Stimulated activated CD4-positive, alpha-beta T cell treated with anti-CD3 and anti-CD28 coated beads, Interleukin-1b, Interleukin-23, amount 100 ng/mL, for 1 hour (primary cell): ENCODE measurements at places on chromosomes 5 and 9.

DNA sequence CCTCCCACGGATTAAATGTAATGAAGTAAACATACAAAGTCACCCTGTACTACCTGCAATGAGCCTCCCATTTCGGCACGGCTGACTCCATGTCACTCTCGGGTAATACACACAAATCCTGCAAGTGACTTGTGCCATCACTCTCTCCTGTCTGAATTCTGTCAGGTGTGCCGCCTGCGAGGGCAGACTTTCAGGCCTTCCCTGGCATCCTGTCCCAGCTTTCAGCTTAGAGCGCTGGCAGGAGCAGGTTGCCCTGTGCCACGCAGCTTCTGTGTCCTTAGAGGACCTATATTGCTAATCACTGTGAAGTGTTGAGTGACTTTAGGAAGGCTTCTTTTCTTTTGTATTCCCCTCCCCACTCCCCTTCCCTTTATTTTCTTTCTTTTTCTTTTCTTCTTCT, 25.8 kb upstream of the S1PR3 start:
- no peak for DNase-seq

DNA sequence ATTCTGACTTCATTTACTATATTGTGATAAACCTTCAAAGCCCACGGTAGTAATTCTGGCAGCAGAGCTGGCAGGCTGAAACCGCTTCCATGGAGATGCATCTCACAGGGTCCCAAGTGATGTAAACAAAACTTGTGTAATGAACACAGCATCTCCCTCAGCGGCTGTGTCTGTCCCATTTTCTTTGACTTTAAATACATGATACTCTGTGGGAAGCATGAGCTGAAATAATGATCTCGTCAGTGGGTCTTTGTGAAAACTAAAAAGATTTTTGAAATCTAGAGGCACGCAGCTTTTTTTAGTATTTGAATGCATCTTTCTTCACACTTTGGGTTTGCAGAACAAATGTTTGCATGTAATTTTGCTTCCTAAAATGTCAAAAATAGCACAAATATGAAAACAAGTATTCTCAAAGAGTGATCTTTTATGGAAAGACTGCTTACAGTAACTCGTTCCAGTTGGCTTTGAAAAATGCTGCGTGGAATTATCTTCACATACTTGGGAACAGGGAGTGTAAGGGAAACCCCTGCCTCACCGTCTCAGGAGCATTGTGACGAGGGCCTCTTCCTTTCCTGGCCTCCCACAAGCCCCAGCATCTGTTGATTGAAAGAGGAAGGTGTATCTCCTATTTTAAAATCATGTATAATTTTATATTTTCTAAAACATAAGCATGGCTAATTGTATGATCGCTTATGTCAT, 18.1 kb upstream of the LPCAT1 start:
- no peak for DNase-seq

DNA sequence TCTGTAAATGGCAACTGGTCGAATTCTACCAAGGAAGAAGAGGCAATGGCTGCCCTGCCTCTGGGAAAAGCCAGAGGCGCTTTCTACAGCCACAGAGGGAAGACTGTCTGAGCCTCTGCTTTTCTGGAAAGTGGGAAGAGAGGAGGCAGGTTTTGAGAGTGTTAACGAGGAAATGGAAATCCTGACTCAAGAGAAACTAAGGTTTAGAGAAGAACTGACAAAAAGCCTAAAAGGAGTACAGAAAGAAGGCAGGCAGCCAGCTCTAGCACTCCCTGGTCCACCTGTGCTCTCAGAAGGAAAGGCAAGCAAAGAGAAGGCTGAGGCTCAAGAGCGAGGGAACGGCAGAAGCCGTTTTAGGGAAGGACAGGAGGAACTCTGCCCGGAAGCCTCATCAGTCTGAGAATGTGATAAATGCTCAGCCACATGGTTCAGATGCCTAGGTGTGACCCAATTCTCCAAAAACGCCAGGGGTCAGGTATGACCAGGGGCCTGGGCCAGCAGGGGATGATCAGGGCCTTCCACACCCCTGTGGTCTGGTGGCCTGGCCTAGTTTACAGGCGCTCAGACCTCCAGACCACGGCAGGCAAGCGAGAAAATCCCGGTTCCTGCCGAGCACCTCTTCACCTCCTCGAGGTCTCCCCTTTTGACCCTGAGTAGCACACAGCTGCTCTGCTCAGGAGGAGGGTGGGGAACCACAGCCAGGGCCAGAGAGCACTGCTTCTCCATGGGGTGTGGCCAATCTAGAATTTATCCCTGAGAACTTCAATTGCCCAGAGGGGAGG, 79.9 kb upstream of the FBXW11 start:
- no peak for DNase-seq

DNA sequence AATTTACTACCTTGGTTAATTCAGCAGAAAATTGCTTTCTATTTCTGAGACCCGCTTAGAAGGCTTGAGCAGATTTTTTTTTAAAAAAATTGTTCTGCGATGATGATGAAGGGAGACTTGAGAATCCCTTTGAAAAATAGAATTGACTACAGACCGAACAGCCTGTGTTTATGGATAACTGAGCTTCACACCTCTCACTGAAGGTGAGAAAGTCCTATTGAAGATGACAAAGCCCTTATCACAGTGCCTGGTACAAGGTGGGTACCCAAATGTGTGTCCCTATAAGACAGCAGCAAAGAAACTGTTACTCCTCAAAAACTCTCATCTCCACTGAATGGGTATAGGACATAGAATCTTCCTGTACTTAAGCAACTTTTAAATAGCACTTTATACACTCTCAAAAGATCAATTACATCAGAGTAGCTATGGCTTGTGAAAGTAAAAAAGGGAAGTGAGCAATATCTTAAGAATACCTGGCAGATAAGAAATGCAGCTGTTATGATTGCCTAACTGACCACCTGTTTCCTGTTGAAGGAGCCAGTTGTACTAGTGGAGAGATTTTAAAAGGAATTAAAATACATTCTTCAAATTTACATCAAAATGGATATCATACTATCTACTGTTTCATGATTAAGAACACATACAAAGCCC, 419.7 kb downstream of the CHSY3 start:
- DNase-seq = no peak

DNA sequence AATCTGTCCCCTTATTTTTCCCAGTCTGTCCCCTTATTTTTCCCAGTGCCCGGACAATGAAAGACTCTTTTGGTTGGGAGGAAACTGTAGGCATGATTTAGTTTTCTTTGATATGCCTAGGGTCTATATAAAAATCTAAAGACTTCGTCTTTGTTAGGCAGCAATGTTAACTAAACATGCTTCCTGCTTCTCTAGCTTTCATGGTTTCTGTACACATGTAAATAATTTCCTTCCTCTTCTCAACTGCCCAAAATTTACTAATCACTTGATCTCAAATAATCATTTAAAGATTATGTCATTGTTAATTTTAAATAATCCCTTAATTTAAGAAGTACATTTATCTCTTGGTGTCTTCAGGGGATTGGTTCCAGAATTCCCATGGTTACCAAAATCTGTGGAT, 47.8 kb upstream of the RAPGEF6 start:
- DNase-seq = no peak

GRCh38 chr5:106862450-106863193, 808.1 kb downstream of the EFNA5 start:
- DNase-seq = no peak

GRCh38 chr9:33659921-33660320, 135.4 kb upstream of the PRSS3 start:
- DNase-seq = no peak

GRCh38 chr9:98944057-98944733, 488 bp downstream of the COL15A1 start:
- DNase-seq = no peak

- no peak for DNase-seq
Measured at GRCh38 chr5:92371889-92372235, 988.7 kb upstream of the ARRDC3 start.

DNA sequence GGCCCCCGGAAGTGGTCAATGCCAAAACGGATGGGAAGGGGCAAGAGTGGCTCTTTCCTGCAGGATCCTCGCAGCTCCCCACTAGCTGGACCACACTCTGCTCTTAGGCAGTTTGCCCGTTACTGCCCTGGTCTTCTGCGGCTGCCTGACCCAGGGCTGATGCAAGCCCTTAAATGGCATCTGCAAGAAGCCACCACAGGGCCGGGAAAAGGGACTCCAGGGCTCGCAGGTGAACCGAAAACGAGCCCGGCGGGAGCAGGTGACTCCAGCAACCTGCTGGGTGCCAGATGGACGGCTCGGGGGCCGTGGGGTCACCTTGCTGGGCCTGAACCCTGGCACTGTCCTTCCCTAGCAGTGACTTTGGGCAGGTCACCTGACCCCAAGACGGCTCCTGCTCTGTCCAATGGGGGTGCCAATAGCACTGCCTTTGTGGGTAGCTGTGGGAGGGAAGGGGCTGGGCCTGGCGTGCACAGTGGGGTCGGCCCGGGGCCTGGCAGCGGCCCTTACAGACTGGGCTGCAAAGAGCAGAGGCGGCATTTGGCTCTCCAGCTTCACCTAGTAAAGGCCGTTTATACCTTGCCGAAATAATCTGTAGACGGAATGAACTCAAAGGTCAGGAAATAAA, 1.3 kb downstream of the TMEM250 start:
- no peak for DNase-seq

GRCh38 chr5:127758766-127759283, 55.6 kb downstream of the CCDC192 start:
- no peak for DNase-seq

GRCh38 chr5:59525957-59526356, 367.6 kb downstream of the PDE4D start:
- DNase-seq = no peak

DNA sequence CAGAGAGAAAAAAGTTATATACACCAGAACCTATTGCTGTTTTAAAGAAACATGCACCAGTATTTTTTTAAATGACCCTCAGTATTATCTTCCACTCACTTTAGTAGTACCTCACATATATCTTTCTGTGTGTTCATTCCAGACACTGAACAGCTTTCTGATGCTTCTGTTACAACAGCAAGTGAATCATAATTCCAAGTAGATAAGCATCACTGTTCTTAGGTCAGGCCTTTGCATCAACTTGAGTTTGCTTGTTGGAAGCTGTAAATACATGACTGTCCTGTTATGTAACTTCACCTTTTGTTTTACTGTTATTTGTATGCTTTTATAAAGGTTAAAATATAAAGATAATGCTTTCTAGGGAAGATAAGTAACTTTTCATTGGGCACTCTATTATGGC, 184.4 kb downstream of the ISL1 start:
- DNase-seq = no peak

DNA sequence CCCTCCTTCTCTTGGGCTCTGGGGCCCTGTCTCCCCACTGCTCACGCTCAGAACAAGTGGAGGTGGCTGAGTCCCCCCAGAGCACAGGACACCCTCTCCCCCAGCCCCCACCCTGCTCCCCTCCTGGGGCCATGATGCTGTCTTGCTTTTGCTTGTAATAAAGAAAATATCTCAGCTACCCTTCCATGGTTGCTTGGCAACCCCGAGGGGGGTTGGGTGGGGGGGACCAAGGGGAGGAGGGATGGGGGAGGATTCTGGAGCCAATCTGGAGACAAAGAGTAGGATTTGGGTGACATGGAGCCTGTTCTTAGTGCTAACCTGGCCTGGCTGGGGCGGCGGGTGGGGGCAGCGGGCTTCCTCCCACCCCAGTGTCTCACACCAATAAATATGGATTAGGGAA, 16.1 kb upstream of the CERCAM start:
- DNase-seq = no peak

GRCh38 chr5:125115195-125115525, 368.7 kb upstream of the ZNF608 start:
- DNase-seq = no peak

GRCh38 chr9:98970532-98971041, 26.9 kb downstream of the COL15A1 start:
- no peak for DNase-seq

DNA sequence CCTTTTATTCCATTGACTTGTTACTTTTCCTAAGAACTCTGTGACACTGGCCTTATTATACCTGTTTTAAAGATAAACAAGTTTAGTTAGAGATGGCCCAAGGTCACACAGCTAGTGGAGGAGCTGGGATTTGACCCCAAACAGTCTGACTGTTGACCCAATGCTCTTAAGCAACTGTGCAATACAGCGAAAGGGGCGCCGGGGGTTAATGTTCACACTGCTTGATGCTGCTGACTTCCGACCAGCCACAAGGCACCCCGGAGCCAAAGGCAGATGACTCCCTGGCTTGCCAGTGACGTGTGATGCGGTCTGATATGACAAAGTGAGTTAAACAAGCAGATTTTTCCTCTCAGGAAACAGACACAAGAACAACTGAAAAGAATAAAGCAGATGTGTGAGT, 23.9 kb downstream of the PIK3R1 start:
- DNase-seq = peak; percentile 41

GRCh38 chr5:124461157-124461556, 285.3 kb downstream of the ZNF608 start:
- no peak for DNase-seq

DNA sequence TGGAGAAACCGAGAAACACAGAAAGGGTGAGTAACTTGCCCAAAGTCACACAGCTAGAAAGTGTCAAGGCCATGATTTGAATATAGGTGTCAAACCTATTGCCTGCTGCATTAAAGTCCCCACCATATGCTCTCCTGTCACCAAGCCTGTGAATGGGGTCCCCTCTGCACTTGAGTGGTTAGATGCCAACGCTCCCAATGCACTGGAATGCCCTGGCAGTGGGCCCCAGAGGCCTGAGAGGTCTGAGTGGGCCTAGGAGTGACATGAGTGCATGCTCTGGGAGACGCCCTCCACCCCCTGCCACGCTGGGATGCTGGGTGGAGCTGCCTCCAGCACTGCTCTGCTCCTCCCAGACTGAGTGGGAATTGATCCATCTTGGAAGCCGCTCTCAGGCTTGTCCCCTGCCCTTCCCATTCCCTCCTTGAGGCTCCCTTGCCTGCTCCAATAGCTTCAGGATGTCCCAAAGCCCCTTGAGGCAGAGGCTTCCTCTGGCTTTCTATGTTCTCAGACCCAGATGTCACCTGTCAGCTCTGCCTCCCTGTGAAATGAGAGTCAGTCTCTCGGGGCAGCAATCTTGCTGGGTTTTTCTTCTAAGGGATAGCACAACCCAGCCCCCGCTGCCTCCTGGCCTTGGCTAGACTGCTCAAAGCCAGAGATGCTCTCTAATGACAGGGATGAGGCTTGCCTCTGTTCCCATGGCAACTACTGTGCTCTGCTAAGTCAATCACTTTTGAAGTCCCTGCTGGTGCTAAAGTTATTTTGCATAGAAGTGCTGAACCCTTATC, 6.6 kb upstream of the ARSI start:
- no peak for DNase-seq

GRCh38 chr9:38108326-38108725, 39.3 kb upstream of the SHB start:
- DNase-seq = no peak

DNA sequence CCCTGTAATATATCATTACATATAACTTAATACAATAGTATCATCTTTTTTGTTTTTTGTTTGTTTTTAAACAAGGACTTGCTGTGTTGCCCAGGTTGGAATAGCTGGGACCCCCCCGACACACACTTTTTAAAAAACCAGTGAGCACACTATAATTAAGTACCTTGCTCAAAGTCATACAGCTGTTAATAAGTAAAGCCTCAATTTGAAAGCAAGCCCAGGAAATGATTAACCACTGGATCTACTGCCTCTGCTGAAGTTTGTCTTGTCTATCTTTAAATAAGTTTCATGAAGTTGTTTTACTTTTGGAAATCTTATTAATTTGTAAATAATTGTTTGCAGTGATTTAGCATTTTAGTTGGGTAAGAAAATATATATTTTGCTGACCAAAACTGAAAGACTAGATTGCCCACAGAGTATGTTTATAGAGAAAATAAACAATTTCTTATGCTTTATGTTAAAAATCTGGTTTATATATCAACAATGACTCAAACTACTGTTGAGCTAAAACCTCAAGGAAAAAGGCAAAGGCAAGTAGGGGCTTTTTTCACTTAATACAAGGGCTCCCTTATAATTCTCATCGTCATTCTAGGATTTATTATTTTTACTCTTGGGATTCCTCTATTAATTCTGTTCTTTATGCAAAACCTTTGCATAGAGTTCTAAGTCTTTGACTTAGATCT, 5.8 kb upstream of the CARNMT1 start:
- no peak for DNase-seq
